Mucosa of descending colon (tissue), 3 donors: ENCODE measurements at places on chromosomes 2 and 18. TPM values are rescaled to one million over a fixed set of nuclear protein-coding genes. Genes with fewer than 3 reads are reported as not detected.

The HOXD9 gene
- 2.1 TPM for total RNA-seq

The IL36RN gene
- not detected for total RNA-seq

The SERPINB3 gene
- not detected for total RNA-seq

The CCDC74B gene
- 1.6 TPM for total RNA-seq

The NOL4 gene
- total RNA-seq = 1.7 TPM

The BMP10 gene
- total RNA-seq = not detected

The IL1A gene
- total RNA-seq = not detected

The UGT1A8 gene
- total RNA-seq = 12.2 TPM

The CXCR1 gene
- total RNA-seq = 0.13 TPM

The HOXD13 gene
- total RNA-seq = not detected

The NR4A2 gene
- 2.9 TPM for total RNA-seq

The GALR1 gene
- total RNA-seq = 0.92 TPM

The ALPG gene
- 0.61 TPM for total RNA-seq

The INHA gene
- total RNA-seq = 0.19 TPM

The SLC9A2 gene
- total RNA-seq = 67.1 TPM

The TRAK2 gene
- 65.6 TPM for total RNA-seq

The PROM2 gene
- total RNA-seq = 44.0 TPM

The ERBB4 gene
- total RNA-seq = 0.25 TPM

The PDIA6 gene
- 126 TPM for total RNA-seq

The RGPD4 gene
- 0.10 TPM for total RNA-seq

The OSR1 gene
- total RNA-seq = 15.8 TPM

The LCT gene
- 0.19 TPM for total RNA-seq
